ENCODE measurements at places on chromosomes 5 and 9.

DNA sequence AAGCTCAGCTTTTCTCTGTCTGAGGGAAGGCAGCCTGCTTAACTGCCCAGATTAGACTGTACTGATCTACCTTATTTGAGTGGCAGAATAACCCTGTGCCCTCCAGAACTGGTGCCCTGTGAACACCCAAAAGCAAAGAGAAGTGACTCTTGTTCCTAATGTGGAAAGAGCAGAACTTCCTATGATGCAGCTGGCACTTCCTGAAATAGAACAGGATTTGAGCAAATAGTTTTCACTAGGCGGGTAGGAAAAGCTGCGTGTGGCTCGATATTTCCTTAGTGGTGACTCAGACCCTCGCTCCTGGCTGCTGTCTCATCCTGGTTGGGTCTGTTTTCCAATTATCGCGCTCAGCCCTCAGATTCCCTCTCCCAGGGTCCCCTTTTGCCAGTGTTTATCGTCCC lies 89.9 kb downstream of the SH3TC2 start:
- no peak for DNase-seq

DNA sequence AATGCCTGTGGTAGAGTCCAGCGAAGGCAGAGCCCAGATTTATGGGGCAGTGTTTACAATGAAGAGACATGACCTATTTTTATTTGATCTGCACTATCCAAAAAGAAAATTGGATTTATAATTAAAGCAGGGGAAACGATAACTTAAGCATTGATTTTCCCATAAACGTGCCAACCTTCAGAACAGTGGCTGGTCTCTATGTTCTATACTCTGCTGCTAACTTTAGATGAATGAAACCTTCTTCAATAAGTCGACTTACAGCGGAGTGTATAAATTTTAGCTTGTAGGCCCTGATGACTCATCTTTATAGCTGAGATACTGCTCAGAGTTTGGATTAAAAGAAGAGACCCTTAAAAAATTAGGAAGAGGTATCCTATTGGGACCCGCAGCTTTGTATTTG lies 452.6 kb downstream of the TLR4 start:
- DNase-seq = no peak

GRCh38 chr9:115391168-115391825 lies 273.3 kb upstream of the TNC start:
- DNase-seq = no peak

DNA sequence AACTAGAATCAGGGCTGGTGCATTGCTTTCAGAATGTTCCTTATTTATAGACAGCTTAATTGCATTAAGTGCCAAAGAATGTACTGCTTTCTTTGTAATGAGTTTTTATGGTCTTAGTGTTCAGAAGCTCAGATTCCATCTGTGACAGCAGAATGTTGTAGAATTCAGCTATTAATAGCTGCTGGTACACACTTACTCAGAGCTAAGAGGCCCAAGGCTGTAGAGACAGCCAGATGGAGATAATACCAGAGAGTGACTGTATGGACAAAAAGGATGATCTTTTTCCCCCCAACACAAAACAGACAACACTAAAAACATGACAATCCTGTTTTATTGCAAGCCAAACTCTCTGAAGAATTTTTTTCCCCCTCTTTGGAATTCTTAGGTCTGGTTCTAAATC lies 50.2 kb downstream of the PPP2R2B start:
- no peak for DNase-seq

DNA sequence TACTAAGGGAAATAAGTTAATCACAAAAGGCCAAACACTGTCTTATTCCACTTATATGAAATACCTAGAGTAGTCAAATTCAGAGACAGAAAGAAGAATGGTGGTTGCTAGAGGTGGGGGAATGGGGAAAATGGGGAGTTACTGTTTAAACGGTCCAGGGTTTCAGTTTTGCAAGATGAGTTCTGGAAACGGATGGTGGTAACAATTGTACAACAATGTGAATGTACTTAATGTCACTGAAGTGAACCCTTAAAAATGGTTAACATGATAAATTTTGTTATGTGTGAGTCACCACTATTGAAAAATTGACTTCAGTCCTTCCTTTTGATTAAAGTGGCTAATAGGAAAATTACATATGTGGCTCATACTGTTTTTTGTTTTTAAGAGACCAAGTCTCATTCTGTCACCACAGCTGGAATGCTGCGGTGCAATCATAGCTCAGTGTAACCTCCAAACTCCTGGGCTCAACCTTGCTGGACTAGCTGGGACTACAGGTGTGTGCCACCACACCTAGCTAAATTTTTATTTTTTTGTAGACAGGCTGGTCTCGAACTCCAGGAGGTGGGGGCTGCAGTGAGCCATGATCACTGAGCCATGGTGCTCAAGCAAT lies 8.7 kb downstream of the UBQLN1 start:
- no peak for DNase-seq

DNA sequence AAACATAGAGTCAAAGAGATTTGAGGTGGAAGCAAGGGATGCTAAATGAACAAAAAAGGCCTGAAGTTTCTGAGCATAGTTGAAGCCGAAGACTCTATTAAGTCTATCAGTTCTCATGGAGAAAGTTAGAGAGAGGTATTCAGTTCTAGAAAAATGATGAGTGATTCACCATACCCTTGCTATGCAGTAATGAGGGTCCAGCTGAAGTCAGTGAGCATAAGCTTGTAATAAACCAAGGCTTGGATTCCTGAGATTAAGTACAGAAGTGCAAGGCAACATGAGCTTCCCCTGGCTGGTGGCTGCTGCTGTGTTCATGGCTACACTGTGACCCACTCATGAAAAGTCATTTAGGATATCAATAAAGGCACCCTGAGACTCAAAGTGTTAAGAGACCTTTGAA lies 129.7 kb upstream of the MTAP start:
- DNase-seq = no peak

- DNase-seq = no peak
These were observed 1.7 kb upstream of the TMEM267 start for GRCh38 chr5:43485406-43485805.

DNA sequence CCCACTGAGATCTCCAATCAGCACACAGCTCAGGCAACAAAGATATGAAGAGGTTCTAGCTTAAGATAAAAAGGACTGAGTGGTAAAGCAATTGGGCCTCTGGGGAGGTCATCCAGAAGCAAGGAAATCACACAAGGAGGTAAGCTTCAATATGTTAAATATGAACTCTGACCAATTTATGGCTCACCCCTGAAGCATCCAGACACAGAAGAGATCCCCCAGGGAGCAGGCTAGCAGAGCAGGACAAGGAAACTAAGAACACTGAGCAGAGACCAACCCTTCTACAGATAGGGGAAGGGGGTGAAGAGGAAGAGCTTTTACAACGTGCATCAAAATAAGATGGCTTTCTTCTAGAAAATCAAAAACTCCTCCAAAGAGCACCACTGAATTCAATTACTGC lies 616.2 kb downstream of the DNAH5 start:
- DNase-seq = no peak
